ENCODE measurements at places on chromosomes 11 and 22.
A peak's percentile ranks its signal among the peaks of the same experiment; 100 is the strongest.

DNA sequence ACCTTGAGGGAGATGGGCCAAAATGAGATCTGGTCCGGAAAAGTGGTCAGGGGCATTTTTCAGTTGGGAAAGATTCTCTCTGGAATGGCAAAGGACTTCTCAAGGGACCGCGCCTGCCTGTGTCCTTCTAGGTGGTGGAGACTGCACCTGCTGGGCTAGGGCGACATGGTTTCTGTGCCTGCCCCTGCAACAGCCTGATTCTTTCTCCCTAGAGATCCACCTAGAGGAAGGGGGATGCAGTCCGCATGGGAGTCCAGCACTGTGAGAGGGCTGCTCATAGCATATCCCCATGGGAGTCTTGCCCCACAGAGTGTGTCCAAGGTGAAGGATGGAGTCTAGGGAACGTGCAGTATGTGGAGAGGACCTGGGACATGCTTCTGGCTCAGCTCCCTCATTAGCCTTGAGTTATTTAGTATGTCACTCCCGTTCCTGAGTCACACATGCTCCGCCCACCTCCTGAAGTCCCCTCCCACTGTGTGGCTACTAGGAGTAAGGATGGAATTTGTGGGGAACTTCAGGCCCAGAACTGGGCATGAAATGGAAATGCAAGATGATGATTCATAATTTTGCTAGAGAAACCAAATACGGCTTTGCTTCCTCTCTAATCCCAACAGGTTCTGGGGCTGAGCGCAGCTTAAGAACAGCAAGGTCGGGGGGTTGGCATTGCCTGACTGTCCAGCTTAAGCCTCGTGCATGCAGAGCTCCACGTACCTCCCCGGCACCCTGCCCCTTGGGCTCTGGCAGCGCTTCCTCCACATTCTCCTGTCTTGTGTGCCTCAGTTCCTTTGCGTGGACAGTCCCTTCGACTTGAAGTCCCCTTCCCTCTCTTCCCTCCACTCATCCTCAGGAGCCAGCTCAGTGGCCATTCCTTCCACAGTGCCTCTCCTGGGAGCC, 35.0 kb downstream of the GRIK4 start:
- DNase-seq: no peak

GRCh38 chr11:113384551-113384950, 3.0 kb upstream of the ANKK1 start:
- DNase-seq: no peak

- DNase-seq: no peak
These were observed 40.6 kb downstream of the PPP2R1B start for GRCh38 chr11:111725621-111726020.

- DNase-seq: no peak
These were observed 283.8 kb downstream of the BRD1 start for GRCh38 chr22:49543876-49544275.

DNA sequence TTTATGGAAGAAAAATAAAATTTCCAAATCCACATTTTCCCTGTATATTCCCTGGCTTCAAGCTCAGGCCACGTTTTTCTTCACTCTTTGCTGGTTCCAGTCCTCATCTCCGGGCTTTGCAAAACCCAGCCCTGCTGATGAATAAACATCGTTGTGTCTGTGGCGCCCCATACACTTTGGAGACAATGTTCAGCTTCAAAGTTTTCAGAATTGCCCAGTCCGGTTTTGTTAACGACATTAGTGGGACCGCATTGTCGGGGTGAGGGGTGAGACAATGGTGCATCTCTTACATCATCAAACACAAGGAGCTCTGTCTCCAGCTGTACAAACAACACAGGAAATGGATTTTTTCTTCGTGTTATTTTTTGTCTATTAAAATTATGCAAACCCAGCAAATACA, 53.4 kb upstream of the HTATIP2 start:
- peak; percentile 72 for DNase-seq

DNA sequence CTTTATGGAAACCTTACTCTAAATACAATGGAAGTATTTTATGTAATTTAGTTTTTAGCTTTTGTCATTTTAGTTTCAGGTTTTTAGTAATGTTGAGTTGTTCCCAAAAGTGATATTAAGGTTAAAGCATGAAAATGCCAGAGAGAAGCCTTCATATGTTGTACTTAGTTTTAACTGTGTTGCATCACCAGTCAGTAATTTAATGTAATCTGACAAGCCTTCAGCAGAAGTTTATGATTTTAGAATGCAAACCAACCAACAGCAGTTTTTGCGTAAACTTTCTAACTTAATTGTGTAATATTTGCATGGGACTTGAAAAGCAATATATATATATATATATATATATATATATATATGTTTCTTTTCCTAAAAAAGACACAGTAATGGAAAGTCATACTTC, 110.6 kb downstream of the MSANTD4 start:
- no peak for DNase-seq

- DNase-seq: no peak
These were observed 69.5 kb upstream of the CSNK2A3 start for GRCh38 chr11:11422411-11423128.

DNA sequence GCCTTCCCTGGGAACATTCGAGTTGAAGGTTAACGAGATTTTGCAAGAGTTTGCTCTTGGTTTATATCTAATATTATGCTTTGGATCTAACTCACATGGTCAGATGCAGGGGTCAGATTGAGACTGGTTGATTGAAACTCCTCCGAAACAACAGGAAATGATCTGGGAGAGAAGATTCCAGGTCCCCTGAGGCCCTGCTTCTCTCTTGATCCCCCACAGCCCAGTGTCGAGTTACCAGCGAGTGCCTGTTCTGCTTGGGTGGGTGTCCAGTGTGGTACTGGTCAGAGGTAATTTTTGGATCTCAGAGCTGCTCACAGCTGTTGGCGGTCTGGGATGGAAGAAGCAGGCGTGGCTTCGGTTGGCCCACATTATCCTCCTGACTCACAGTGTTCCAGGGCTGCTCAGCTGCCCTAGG, 9.2 kb downstream of the FBLN1 start:
- no peak for DNase-seq

DNA sequence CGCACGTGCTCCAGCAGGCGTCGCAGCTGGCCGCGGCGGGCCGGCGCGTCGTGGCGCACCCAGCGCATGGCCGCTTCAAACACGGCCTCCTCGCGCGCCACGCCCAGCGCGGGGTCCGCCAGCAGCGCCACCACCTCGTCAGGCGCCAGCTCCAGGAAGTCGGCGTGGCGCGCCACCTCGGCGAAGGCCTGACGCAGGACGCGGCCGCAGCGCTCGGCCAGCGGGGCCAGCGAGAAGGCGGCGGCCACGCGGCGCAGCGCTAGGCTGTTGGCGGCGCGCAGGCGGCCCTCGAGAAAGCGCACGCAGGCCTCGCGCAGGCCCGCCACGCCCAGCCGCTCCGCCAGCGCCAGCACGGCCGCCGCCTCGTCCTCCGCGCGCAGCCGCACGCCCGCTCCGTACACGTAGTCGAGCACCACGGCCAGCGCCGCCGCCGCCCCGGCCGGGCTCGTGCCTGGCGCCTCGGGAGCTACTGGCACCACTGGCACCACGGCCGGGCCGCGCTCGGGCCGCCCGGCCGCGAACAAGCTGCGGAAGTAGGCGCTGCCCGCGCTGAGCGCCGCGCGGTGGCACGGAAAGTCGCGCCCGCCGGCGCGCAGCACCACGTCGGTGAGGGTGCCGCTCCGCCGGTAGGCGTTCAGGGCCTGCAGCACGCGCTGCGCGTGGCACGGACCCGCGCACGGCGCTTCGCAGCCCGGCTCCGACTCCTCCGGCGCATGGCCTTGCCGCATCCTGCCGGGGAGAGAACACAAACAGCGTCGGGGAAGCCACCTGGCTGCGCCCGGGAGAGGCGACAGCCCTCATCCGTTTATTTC, 2.9 kb downstream of the KLHL35 start:
- DNase-seq: no peak

DNA sequence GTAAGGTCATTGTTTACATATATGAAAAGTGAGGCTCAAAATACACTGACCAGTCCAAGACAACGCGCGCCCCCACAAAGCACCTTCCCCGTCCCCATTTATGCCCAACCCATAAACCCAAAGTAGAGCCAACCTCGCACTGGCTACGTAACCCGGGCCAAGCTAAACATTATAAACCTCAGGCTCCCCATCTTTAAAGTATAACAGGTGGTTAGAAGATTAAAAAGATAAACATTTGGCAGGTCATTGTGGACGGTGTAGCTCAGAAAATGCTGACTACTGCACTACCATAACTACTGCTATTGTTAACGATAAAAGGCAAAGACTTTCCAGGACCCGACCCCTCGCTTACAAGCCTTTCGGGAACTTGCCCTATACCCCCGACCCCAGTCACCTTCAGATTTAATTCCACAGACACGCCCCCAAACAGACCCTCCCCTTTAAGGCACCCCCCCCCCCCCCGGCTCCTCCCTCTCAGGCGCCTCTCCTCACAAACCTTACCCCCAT, 470 bp downstream of the NUMA1 start:
- no peak for DNase-seq

Measured in hippocampal formation (tissue), 2 donors.